ENCODE measurements at places on chromosomes 6 and 20.
A peak's percentile ranks its signal among the peaks of the same experiment; 100 is the strongest.

- peak; percentile 37 for DNase-seq
These were observed 106.5 kb downstream of the ATP9A start for GRCh38 chr20:51661609-51662178.

DNA sequence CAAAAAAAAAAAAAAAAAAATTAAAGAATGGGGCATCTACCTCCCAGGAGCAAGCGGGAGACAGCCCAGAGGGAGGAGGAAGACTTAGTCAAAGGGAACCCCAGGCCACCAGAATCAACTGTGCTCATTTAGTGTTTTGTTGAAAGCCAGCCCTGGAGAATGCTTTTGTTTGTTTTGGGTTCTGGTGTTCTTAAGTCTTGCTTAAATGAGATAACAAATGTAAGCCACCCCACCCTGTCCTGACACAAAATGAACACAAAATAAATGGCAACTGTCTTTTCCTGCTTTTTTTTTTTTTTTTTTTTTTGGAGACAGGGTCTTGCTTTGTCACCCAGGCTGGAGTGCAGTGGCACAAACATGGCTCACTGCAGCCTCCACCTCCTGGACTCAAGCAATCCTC, 165.0 kb upstream of the JARID2 start:
- DNase-seq, result no peak

DNA sequence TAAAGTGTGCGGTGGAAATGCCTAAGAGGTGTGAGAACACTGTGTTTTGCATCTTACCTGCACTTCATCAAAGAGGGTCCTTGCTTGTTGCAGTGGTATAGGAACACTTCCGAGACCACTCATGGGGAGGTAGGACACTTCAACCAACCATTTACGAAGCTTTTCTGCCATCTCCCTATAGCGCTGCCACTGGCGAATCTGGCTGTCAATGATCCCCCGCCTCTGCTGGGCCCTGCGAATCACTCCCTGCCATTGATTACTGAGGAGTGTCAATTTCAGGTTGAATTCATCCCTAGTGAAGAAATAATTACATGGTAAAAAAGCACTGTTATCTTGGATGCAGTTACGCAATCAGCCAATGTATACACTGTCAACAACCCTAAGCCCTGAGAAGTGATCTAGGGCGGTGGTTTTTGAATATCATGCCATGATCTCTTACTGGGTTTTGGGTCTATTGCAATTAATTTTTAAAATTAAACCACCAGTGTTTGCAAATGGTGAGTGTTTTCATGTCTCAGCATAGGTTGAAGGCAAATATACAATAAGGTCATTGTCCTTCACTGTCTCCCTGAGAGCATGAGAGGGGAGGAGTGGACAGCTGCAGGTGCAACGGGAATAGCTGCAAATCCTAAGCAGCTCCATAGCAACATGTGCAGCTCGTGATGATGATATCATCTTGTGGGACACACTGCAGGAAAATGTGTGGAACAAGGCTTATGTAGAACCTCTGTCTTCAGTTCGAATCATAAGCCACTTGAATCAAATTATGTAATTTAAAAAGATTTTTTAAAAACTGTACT, 400.6 kb downstream of the ESR1 start:
- DNase-seq, result no peak

- DNase-seq, result no peak
These were observed 80.0 kb upstream of the TAB2 start for GRCh38 chr6:149237464-149237863.

DNA sequence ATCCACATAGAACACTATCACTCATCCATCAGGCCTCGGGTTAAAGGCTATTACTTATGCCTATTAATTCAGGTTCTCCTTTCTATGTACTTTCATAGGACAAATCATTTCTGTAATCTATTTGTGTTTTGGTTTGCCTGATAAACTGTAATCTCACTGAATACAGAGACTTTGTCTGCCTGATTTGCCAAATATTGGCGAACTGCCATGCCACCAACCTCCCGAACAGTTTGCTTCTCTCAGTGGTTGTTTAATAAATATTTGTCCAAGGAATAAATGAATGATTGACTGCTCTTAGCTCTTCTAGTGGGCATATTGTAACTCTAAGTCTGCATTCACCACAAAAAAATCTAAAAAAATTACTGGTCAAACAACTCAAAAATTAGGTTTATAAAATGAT, 170.1 kb upstream of the ZFP64 start:
- no peak for DNase-seq

GRCh38 chr20:61686051-61686936, 379.4 kb downstream of the TAF4 start:
- no peak for DNase-seq

DNA sequence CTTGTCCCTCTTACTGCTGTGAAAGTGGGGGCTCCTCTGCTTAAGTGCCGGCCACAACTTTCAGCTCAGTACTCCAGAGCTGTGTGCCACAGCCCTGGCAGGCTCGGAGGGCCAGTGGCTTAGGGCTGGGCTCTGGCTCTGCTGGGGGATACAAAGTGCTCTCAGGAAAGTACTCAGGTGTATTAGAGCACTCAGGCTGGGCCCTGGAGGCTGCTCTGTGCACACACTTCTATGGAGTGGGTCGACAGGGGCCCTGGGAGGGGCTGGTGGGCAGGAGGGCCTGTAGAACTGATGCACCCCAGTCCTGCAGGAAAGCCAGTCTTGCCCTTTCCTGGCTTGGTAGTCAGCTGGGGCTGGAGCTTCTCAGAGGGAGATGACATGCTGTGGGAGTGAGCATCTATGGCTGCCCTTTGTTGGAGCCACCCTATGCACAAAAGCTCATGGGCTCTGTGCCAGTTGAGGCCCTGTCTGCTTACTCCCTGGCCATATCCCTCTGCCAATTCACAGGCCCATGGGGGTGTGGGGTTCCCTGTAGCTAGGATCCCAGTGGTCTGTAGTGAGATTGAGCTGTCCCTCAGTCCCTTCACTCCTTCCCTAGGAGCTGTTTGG, 22.0 kb downstream of the CENPW start:
- DNase-seq, result no peak

- peak; percentile 53 for DNase-seq
These were observed 12.1 kb upstream of the COL21A1 start for GRCh38 chr6:56259234-56260077.
